HL-60 (cell line): ENCODE measurements at places on chromosomes 12 and 14.

- DNase-seq, result no peak
Measured at GRCh38 chr12:76101739-76102385, 17.4 kb upstream of the NAP1L1 start.

GRCh38 chr14:34965912-34966311, 16.9 kb upstream of the SRP54 start:
- no peak for DNase-seq

GRCh38 chr12:52399756-52400155, 6.4 kb downstream of the KRT82 start:
- DNase-seq, result no peak

DNA sequence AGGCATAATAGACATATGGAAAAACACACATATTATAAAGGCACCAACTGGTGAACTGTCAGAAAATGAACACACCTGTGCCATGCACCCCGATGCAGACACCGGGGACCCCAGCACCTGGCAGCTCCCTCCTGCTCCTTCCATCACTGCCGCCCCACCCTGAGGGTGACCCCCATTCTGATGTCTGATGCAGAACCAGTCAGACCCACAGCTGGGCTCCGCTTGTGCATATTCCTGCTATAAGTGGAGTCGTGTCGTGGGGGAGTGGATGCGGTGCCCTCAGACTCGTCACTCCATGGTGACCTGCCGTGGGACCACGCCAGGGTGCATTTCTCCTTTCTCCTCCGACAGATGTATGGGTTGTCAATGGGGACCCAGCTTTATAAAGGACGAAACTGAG, 45.7 kb upstream of the MEG3 start:
- DNase-seq, result no peak

GRCh38 chr14:77098529-77099353, 683 bp downstream of the CIPC start:
- no peak for DNase-seq

GRCh38 chr14:75155169-75155568, 21.2 kb downstream of the TMED10 start:
- no peak for DNase-seq

- no peak for DNase-seq
Measured at GRCh38 chr12:45034861-45035265, 16.0 kb downstream of the DBX2 start.

DNA sequence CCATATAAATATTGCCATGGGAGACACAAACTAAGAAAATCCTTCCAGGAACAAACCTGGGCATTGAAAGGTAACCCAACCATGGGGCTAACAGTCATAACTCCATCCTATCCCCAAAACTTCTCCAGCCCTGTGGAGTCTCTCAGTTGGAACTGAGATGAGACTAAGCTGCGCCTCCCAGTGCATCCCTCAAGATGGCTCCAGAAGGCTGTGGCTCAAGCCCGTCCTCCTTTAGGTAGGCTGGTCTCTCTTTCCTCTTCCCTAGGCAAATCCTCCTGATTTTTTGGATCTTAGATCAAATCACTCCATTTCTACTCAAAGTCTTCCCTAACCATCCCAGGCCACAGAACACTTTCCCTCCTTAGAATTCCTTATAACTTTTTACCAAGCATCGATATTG, 364.3 kb upstream of the CCDC196 start:
- no peak for DNase-seq

GRCh38 chr12:116666305-116666673, 71.6 kb downstream of the SPRING1 start:
- DNase-seq, result no peak

- no peak for DNase-seq
Measured at GRCh38 chr12:88896958-88897357, 316.7 kb upstream of the KITLG start.

DNA sequence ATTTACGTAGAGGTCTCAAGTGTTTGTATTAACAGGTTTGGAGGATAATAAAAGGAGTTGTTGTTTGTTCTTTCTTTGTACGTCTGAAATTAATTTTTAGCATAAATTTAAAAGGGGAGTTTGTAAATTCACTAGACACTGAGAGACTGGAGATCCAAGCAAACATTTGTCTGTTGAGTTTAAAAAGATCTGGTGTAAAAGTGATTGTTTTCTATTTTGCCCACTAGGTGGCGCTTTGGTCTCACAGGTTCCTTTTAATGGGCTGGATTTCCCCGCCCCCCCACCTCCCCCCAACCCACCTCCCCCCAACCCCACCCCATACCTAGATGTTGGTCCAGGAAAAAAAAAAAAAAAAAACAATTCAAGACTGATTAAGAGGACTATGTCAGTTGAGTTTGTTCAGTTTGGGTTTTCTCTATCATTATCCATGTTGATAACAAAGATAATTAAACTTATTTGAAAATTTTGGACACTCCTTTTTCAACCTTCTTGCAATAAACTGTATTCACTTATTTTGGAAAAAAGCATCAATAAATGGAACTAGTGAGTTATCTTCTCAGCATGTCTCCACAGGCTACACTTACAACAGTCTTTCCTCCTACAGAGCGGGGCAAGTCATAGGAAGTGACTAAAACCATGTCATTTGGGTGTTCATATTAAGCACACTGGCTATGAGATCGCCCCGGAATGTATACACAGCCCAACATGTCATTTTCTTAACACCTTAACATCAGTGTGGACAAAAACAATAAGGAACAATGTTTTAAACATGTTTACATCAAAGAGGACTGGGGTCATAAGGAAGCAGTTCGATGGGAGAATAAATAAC, 841.1 kb downstream of the NRXN3 start:
- DNase-seq, result no peak

GRCh38 chr12:55515696-55516095, 23.5 kb downstream of the OR6C68 start:
- DNase-seq, result no peak

- no peak for DNase-seq
Measured at GRCh38 chr12:112792301-112792700, 753 bp downstream of the RPH3A start.

DNA sequence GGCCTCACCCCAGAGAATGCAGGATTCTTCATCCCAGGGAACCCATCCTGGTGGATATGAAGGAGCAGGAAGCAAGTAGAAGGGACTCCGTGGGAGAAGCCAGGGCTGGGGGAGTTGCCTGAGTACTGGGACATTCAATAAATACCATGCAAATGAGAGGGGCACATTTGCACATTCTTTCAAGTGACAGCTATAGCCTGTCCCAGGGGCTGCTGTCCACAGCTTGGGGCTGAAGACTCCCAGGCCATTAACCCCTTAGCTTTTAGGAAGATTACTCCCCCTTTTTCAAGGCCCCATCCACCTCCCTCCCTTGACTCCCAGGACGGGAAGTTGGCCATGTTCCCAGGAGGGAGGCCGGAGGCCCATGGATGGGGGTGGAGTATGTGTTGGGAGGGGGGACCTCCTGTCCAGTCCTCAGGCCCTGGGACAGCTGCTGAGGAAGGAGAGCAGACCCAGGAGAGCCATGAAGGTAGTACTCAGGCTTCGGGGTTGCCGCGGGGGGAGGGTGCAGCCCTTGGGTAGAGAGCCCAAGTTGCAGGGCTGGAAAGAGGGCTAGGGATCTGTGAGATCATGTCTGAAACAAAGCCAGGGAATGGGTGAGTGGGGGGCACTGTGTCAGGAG, 974 bp upstream of the TNS2 start:
- no peak for DNase-seq

DNA sequence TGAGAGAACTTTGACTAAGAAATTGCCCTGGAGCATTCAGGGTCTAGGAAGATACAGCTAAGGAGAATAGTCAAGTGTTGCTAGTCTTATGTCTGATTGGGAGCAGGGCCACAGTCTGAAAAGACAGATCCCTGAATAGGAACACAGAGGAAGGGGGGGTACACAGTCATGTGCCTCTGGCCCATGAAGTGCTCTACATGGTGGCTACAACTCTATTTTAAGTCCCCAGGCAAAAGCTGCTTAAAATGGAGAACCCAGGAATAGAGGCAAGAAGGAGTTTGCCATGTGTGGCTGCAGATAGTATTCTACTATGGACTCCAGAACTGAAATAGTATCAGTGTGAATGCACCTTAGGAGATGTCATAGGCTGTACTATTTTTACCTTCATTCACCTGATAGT, 118.0 kb upstream of the NPAS3 start:
- DNase-seq, result no peak

- no peak for DNase-seq
Measured at GRCh38 chr12:85138833-85139232, 102.7 kb downstream of the LRRIQ1 start.

GRCh38 chr12:12720052-12720451, 2.9 kb downstream of the CDKN1B start:
- DNase-seq, result no peak

DNA sequence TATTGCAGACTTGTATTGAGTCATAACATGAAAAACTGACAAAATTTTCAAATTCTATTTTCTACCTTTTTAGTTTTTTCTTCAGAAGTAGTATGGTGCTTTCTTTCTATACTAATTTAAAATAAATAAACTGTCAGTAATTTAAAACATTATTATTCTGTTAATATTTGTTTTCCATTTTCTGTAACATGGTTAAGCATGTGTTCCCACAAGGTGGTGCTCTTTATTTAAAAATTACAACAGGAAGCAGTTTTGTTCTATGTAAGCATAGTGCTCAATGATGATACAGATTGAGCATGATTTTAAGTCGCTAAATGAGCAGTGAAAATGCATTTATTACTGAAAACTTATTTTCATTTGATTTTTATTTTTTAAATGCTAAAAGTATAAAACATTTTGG, 114.6 kb downstream of the PPFIA2 start:
- DNase-seq, result no peak

GRCh38 chr12:42076976-42077375, 67.7 kb downstream of the GXYLT1 start:
- no peak for DNase-seq

DNA sequence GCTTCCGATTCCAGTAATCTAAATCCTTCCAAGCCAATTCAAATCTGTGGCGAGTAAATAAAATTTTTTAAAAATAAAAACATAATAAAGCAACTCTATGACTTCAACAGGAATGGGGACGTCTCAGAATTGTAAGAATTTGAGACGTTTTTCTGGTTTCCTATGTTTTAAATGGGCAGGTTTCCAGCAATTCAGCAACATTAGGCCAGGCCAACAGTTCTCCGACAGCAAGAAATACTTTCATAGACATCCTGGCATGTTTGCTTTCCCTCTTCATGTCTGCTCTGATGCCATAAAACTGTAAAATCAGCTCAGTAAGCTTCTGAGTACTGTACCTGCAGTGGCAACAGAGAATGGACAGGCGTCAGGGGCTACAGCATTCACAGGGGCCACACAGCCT, 35.8 kb upstream of the DICER1 start:
- no peak for DNase-seq

DNA sequence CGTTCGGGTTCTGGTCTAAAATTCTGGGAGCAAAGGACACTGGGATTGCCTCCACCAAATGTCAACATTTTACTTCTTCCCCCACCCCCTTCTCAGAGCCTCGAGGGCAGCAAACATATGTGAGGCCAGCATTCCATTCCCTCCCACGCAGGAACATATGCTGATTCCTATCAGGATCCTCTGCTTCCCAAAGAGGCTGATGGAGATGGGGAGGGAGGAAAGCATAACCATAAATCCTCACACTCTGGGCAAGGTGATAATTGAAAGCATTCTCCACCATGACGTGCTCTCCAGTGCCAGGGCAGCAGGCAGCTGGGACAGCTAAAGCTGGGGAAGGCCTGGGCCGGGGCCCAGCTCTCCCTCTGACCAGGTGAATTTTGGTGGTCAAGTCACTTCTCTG, 395.0 kb downstream of the ZFP36L1 start:
- DNase-seq, result no peak

- no peak for DNase-seq
Measured at GRCh38 chr12:63226792-63227463, 75.9 kb upstream of the AVPR1A start.

- no peak for DNase-seq
Measured at GRCh38 chr14:55450987-55451386, 10.6 kb upstream of the TBPL2 start.

DNA sequence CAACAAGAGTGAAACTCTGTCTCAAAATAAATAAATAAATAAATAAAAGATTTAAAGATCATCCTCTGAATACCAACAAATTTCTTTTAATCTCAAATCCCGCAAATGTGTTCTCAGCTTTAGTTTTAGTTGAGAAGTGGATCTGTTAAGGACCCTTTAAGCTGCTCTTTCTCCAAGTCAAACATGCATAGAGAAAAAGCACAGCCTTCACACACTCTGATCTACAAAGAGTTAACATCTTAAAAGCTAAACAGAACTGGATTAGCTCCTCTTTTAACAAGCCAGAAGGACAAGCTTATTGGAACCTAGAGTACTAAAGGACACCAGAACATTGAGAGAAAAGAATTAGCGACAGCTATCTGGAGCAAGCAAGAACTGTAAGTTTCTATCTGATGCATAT, at the start of gene RPGRIP1:
Gene RPGRIP1, plus strand, starts transcription at position 301 of the 400 bp plus-strand sequence. CDS start 7,894 bp downstream, outside the sequence.
- no peak for DNase-seq

DNA sequence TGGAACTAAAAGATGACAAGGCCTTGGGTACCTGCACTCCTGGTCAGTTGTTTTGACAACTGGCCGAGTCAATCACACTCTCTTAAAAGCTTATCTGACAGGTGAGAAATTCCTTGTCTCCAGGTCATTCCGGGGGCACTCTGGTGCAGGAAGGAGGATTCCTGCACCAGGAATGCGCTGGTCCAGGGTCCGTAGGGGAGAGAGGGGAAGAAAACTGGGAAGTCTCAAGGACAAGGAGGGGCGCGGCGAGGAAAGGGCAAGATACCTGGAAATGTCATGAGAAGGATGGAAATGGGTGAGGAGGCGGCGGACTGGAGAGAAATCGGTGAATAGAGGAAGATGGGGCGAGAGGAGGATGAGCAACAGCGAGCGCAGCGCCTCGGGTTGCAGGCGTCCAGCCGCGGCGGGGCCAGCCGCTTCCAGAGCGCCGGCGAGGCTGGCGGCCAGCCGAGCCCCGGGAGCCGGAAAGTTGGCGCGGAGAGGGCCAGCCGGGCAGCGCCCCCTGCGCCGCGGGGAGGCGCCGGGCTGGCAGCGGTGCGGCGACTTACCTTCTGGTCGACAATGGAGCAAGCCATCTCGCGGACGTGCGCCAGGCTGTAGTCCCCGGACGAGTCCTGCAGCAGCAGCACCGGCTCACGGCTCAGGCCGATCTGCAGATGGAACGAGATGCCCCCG, 809 bp downstream of the PRKD1 start:
- DNase-seq, result peak; percentile 2
